Lower lobe of right lung (tissue), 2 donors: ENCODE measurements at places on chromosomes 12 and 14. TPM values are rescaled to one million over a fixed set of nuclear protein-coding genes. Genes with fewer than 3 reads are reported as not detected.

The RNASE2 gene
- total RNA-seq: 6.0 TPM

The PLEK2 gene
- 2.3 TPM for total RNA-seq

DNA sequence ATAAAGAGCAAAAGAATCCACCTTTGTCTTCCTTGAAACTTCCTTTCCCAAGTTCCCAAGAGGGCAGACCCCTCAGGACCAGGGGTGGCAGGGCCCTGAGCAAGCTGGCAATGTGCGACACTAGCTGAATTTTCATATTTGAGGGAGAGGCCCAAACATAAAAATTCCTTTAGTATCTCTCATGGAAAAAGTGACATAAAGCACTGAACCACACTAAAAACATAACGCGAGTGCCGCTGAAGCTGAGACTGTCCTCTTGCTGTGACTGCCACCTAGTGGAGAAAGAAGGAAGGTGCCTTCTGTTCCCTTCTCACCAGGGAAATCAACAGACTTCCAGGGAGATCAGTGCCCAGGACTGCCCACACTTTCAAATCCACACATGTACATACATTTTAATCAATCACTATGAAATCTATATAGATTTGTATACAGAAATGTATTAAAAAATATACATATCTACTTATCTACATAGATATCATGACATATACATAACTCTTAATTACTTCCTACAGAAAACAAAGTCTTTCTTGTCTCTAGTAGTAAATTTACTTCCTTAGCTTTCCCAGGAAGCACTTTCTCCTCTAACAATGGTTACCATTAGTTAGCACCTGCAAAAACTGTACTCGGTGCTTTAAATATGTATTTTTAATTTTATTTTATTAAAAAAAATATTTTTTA is 53.8 kb downstream of the SSH1 start:
- peak; percentile 61 for DNase-seq

The TOMM20L gene
- total RNA-seq: not detected

DNA sequence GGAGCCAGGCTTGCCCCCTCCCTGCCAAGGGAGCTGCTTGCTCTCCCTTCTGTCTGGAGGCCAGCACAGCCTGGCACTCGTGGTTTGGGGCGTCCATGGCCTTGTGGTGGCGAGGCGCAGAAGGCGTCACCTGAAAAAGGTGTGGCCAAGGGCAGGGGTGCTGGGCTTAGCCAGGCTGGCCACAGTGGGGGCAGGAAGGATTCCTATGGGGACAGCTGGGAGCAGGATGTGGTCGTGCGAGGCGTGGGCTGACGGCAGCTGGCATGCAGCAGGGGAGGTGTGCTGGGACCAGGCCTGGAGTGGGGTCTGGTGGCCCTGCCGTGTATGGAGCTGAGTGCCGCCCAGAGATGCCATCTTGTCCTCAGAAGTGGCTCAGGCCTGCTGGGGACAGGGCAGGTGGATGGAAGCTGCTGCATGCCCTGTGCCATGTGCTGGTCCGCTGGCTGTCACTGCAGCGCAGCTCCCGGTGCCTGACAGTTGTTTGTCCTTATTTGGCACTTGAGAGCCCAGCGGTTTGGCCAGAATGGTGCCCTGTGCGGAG is 30.0 kb downstream of the SH2B3 start:
- DNase-seq: no peak

DNA sequence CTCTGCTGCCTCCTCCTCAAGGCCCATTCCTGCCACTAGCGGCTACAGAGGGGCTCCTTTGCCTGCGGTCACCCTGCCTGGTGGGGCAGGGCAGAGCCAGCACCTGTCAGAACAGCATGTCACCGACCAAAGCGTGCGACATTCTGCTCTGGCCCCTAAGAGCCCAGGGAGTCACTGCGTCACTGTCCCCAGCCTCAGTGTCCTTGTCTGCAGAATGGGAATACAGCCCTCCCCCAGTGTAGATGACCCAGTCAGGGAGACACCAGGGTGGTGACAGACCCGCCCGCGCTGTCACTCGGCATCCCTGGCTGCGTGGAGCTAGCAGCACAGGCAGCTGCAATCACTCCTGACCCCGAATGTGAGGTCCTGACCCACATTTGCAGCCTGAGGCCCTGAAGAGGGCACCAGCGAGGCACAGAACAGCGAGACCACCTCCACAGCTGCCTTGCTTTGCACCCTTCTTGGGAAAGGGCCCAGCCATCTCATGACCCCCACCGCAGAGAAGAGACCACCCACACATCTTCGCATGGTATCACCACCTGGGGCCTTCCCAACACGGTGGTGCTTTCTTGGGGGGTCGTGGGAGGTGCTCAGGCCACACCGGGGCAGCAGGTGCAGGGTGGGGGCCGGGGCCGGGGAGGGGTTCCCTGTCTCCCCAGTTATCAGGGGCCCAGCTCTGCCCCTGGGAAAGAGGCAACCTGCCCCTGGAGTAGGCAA is 2.5 kb downstream of the AHNAK2 start:
- DNase-seq: peak; percentile 49

The RAP1B gene
- total RNA-seq: 193 TPM

- DNase-seq: no peak
Measured at GRCh38 chr14:59308673-59309072, 120.2 kb downstream of the DAAM1 start.

DNA sequence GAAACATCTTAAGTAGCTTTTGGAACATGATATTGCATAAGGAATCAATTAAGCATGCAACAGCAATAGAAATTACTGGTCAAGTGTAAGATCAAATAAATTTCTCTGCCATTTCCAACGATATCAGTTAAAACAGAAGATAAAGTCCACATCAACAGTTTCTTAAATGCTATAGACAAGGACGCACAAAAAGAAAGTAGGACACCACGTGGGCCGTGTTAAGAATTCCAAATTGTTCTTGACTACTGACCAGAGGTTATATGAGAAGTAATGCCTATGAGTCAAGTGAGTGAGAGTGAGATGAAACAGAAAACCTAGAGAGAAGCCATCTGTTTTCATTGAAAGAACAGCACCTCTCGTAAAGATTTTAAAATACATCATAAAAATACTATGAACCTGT is 318.2 kb downstream of the TMEM117 start:
- no peak for DNase-seq

DNA sequence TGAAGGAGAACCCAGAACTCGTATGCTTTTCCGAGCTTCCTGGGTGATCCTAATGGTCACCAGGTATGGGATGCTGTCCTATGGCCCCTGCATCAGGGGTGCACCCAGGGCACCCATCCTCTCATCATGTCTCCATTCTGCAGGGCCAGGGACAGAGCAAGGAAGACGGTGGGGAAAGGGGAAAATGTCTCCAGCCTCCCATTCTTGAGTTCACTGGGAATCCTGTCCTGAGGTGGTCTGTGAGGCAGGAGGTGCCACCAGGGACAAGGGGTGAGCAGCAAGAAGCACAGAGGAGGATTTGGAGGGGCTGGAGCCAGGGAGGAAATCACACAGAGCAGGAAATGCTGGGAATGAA is 14.9 kb upstream of the SLC6A12 start:
- DNase-seq: no peak

DNA sequence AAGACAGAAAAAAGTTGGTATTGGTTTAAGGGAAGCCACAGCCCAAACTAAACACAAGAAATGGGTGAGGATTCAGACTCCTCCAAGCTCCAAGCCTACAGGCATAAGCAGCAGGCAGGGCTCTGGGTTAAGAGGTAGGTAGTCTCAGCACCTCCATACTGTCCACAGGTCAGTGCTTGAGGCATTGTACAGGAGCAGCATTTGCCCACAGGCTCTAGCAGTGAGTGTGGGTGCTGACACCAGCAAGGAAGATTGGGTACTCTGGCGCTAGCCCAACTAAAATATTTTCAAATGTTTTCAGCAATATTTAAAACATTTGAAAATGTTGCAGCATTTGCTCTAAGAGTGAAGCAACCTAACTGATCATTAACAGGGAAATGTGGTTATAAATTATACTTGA is 33.1 kb downstream of the FERMT2 start:
- no peak for DNase-seq

The TTC7B gene
- total RNA-seq: 54.1 TPM

DNA sequence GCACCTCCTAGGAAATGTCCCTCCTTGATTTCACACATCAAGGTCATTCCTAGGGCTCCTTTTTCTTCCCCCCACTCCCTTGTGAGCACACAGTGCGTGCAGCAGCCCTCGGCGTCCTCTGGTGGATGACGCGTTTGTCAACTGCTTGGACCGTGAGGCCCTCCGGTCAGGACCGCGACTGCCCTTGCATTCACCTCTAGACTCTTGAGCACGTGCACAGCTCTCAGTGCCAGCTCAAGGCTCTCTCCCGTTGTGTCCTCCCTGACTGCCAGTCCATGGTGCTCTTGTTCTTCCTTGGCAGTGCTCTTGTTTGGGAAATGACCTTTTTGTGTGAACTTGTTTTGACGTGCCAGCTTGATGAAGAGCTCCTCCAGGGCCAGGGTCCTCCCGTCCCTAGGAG is 67.9 kb downstream of the TSPAN9 start:
- DNase-seq: no peak

GRCh38 chr14:91830777-91831176 is 36.6 kb downstream of the TC2N start:
- DNase-seq: peak; percentile 58

DNA sequence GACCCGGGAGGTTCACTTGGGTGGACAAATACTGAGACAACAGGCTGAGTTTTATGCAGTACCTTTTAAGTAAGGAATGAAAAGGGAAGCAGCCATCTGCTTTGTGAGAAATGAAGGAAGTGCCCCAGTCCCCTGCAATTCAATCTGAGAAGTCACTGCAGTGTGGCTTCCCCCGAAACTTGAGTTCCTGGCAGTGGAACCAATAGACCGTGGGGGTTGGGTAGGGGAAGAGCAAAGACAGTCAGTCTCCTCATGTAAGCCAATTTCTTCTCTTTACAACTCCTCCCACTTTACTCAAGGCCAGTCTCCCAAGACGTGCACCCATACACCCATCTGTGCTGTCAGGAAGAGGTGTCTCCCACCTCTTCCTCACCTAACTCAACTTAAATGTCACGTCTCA is 206.5 kb downstream of the BCAT1 start:
- DNase-seq: no peak

The BBOF1 gene
- 7.4 TPM for total RNA-seq
